ENCODE measurements at places on chromosomes 7 and 10.
A peak's percentile ranks its signal among the peaks of the same experiment; 100 is the strongest.

- no peak for DNase-seq
Measured at GRCh38 chr10:59078978-59079377, 97.5 kb upstream of the PHYHIPL start.

DNA sequence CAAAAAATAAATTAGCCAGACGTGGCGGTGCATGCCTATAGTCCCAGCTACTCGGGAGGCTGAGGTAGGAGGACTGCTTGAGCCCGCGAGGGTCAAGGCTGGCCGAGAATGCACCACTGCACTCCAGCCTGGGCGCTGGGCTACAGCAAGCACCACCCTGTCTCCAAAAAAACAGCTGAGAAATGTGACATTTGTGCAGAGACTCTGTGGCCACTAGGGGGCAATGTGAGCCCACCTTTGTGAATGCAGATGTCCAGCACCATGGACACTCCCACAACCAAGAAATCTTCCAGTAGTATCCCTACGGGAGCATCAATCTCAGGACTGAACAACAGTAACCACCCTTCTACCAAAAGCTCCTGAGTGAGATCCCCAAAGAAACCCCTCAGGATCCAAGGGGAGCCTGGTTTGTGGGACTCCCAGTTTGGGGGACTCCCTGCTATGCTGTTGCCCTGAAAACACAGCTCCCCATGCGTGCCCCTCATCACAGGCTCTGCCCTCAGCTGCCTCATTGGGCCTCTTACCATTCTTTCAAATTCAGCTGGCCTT lies 6.2 kb upstream of the AHCYL2 start:
- DNase-seq: peak; percentile 74

GRCh38 chr7:114426824-114427223 lies 12.2 kb downstream of the FOXP2 start:
- no peak for DNase-seq

GRCh38 chr7:49718760-49719159 lies 54.7 kb upstream of the VWC2 start:
- DNase-seq: no peak

GRCh38 chr10:37566332-37566731 lies 291.1 kb downstream of the ZNF248 start:
- no peak for DNase-seq

Measured in occipital lobe (tissue), 3 donors.